CD4-positive, alpha-beta T cell treated with Interferon gamma for 1 hour (primary cell): ENCODE measurements at places on chromosomes 2 and 18.

DNA sequence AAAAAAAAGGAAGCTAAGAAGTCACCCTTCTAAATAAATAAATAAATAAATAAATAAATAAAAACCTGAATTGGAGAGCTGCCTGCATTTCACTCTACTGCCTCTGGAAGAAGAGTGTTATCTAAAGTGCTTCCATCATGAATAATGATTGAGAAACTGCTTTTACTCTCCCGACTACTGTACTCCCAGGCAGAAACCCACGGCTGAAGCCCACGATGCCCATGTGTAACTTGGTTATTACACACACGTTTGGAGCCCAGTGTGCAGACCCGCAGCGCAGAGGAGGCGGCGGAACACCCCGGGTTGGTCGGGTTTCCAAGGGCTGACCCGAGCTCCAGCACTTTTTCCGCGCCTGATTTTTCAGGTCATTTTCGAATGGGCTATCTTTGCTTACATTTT is 697 bp upstream of the SPATS2L start:
- no peak for DNase-seq

DNA sequence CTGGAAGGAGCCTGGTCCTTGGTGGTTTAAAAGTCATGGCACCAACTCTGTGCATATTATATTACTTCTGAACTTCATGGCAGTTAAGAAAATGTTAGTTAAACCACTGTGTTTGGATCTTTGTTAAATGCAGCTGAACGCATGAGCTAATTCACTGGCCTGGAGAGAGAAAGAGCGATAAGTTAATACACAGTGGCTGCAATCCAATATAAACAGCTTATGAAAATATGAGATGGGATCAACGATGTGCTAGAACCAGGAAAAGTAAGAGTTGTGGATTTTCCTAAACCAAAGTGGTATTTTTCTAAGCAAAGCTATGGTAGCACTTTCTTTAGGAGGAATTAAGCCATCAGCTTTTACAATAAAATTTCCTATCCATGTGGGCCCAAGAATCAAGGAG is 326.7 kb downstream of the MTX2 start:
- DNase-seq, result no peak

DNA sequence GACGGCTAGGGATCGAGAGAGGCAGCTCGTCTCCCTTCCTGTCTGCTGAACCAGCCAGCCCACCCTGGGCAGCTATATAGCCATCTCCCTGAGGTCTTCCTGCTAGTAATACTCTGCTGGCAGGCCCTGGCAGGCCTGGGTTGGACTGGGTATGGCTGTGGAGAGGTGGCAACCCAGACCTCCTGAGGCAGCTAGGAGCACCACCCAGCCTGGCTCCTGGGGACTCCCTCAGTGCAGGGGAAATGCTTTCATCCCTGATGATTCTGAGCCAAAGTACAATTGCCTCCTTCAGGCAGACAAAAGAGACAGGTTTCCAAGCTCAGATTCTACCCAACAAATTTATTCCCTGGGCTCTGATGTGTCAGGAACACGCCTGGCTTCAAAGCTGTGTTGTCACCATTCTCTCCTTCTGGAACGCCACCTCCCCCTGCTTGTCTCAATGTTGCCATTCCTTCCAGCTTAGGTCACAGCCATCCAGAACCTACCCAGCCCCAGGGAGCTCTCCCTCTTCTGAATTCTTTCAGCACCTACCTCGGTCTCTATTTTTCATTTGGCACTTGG is 4.7 kb upstream of the DNAJB2 start:
- DNase-seq, result no peak

GRCh38 chr2:71893646-71894045 is 254.0 kb downstream of the CYP26B1 start:
- DNase-seq, result no peak

DNA sequence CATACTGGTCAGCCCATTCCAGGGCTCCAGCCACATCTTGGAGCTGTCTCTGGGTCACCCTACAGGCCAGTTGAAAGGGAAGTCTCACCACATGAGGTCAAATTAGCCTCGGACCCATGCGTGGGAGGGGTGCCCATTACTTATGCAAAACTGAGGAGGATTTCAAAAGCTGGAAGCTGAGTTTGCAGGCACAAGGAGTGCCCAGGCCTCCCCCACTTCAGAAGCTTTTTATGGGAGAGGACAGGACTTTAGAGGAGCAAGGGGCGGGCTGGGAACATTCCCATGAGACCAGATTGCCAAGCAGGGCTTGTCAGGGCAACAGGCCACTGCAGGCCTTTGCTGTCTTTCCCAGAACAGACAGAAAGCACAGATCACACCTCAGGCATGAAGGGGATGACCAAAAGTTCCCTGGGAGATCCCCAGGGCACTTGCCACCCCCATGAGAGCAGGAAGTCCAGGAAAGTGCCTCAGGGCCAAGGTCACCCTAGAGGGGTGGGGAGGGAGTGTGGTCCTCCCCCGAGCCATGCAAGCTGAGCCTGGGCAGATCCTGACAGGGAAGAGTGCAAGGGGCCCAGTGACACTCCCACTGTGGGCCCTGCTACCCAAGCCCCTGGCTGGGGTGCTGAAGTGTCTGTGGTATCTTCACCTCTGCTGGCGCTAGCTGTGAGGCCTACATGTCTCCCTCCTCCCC is 267.7 kb downstream of the BCL11A start:
- DNase-seq, result no peak

DNA sequence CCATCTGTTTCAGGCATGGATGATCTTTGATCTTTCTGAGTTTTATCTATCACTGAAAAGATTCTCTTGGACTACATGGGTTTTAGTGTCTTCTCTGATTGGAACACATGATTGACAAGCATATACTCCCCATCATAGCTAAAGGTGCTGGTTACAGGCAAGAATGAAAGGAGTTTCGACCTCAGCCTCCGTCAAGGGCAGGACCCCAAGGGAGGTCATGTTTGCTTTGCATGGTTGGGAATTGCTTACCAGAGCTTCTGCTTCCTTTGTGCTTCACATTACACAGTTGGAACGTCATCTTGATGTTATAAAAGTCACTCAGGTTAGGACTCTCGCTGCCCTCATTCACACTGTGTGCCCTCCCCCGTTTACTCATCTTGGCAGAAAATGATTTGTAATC is 287.7 kb downstream of the PIK3C3 start:
- no peak for DNase-seq

DNA sequence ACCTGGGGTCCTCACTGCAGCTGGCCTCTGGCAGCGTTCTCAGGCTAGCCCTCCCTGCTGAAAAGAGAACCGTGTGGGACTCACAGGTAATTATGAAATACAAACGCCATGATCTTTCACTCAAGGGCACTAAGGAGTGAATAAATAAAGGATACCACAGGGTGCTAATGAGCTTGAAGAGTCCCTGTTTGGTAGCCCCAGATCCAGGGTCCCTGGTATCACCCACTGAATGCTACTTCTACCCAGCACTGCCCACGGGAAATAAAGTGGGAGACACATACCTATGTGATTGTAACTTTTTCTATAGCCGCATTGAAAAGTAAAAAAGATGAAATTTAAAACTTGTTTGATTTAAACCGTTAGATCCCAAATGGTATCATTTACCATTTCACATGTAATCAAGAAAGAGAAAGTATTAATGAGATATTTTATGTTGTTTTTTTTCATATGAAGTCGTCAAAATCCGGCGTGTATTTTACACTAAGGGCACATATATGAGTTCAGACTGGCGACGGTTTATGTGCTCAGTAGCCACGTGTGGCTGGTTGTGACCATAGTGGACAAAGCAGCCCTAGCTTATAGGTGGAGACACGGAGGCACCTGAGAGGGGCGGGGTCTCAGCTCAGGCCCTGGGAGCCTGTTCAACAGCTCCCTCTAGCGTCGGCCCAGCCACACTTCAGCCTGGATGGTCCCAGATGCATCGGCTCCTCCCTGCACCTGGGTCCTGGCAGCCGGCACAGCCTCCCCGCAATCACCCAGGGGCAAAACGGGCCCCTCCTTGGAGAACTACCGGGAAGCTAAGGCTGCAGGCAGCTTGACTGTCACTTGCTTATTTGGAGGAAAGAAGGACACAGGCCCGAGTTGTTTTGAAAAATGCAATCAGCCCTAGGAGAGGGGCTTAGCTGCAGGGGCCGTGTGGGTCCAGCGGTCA is 39.2 kb downstream of the ODC1 start:
- DNase-seq, result peak; percentile 82

GRCh38 chr18:78699499-78699898 is 280.1 kb upstream of the SALL3 start:
- DNase-seq, result no peak

GRCh38 chr18:35179906-35180305 is 60.9 kb upstream of the ZNF397 start:
- DNase-seq, result no peak

DNA sequence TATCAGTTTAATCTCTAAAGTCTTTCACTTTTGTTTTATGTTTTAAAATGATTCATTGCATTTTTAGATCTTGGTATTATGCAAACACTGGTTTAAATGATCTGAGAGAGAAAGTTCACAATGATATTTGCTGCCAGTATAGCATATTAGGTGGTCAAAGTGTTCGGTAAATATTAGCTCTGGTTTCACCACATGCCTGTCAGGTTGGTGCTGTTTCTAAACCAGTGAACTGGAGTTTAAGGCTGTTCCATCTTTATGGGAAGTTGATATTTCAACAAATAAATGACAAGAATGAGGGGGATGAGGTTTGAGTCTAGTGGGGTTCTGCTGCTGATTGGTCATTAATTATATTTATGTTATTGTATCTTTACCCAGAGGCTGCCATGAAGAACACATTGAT is 436.4 kb downstream of the DCDC2C start:
- no peak for DNase-seq

DNA sequence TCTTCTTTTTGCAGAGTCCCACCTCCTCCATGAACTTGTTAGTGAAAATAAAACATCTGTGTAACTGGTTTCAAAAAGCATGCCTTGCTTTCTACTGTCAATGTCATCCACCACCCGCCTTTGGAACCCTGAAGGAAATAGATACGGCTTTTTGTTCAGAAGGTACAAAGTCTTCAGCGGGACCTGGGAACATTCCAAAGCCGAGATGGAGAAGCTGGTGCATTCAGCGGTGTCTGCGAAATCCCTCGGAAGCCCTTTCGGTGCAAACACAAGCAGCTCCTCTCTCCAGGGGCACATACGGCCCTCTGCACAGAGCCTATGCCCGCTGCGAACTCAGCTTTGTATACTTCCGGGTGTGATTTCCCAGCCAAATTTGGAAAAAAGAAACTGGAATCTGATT is 555.8 kb upstream of the SALL3 start:
- DNase-seq, result no peak

DNA sequence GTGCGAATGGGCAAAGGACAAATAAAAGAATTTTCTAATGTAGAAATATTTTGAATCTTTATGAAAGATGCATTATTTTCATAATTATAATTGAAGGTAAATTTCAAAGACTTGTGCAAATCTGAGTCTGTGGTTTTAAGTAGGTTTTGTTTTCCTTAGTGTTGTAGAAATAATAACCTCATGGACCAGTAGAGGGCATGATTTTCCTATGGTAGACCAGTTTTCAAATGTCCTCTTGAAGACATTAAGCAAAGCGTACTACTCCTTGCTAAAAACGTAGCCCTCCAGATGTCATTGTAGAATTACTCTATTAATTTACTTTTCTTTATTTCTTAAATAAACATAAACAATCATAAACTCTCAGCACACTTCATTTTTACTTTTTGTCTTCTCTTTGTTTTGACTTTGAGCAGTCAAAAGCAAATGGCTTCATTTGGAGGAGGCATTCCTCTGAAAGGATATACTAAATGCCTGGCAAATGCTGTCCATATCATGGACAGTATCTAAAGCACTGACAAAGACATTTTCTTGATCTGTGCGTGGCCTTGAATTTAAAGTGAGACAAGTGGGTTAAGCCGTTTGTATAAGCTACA is 85.8 kb upstream of the FAM237A start:
- DNase-seq, result no peak

- no peak for DNase-seq
Observed at GRCh38 chr2:26854283-26854827, 6.4 kb downstream of the DPYSL5 start.

- DNase-seq, result no peak
Observed at GRCh38 chr2:85355521-85355920, 952 bp downstream of the ELMOD3 start.

DNA sequence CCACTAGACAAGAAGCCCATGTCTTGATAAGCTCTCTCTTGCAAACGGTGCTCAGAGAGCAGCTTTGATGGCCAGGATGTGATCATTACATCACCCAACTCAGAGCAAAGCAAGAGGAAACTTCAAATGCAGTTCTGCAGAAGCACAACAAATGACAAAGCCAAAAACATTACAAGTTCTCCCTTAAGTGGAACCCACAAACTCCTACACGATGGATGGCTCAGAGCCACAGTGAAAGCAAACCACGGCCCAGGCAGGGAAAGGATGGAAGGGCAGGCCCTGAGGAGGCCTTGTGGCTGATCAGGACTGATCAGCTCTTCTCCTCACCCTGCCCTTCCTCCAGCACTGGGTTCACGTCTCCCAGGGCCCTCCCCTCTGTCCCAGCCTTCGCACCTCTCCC is 326.4 kb downstream of the EIPR1 start:
- no peak for DNase-seq

DNA sequence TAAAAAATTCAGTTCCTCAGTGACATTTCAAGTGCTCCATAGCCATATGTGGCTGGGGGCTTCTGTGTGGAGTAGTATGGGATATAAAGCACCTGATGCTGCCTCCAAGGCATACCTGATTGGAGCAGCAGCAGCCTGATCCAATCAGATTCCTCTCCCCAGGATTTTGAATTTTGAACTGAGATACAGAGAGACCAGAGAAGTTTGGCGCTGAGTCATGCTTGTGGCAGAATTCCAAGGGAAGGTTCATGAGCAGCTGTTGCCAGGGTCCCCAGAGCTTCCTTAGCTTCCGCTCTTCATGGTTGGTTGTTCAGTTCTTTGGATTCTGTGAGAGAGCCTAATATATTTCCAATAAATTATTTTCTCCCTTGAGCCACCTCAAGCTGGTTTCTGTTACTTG is 29.0 kb upstream of the CFAP36 start:
- no peak for DNase-seq

GRCh38 chr2:29075894-29076705 is 1.8 kb upstream of the PCARE start:
- no peak for DNase-seq

DNA sequence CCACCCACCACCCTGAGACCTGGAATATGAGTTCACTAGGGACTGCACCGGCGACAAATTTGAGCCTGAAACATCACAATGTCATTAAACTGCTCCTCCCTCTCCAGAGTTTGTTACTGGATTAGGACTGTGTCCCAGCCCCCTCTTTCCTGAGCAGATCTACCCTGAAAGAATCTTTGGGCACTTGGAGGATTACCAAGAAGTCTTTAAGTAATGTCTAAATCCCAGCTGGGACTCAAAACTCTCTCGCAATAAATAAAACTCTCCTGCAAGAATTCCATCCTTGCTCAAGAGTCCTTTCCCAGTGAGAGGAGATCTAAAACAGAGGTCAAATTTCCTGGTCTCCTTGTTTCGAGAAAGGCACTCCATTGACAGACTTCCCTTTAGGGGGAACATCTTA is 20.9 kb downstream of the GKN2 start:
- DNase-seq, result no peak

DNA sequence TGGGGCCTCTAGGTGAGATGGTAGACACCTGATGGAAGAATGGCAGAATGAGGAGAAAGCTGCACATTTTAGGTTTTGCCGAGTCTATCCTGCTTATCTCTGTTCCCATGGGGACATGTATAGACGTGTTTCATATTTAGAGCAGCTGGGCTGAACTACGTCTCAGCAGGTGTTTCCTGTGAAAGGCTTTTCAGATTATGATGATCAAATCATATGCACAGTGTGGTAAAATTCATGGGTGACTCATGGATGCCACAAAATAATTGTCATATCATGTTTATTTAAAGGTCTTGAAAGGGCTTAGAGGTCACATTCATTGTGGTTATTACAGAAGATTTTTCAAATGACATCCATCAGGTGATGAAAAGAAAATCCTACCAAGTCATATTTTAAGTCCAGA is 90.5 kb downstream of the ICOS start:
- DNase-seq, result no peak
